ENCODE measurements at places on chromosomes 16 and 17. TPM values are rescaled to one million over a fixed set of nuclear protein-coding genes. Genes with fewer than 3 reads are reported as not detected.
A peak's percentile ranks its signal among the peaks of the same experiment; 100 is the strongest.

DNA sequence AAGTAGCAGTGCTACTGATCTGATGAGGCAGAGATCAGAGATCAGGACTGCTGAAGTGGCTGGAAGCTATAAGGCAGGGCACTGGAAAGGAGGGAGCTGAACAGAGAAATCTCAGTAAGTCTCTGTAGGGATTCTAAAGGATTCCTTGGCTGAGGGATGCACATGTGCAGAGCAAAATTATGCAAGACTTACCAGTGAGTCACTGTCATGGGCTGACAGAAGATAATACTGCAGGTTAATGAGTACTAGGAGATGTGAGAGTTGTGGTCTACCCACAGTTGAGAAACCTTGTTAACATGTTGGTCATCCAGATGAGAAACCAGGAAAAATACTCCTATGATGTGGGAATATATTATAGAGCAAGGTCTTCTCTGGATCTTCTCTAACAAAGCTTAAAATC lies 378.1 kb downstream of the HAPSTR1 start:
- no peak overlapping the region for H3K27ac ChIP-seq
- no peaks in the 10 kb centered on the region for H3K4me1 ChIP-seq
- H3K4me3 ChIP-seq, result no peak overlapping the region
- no peaks in the 10 kb centered on the region for H3K27me3 ChIP-seq
- DNase-seq, result no peak

DNA sequence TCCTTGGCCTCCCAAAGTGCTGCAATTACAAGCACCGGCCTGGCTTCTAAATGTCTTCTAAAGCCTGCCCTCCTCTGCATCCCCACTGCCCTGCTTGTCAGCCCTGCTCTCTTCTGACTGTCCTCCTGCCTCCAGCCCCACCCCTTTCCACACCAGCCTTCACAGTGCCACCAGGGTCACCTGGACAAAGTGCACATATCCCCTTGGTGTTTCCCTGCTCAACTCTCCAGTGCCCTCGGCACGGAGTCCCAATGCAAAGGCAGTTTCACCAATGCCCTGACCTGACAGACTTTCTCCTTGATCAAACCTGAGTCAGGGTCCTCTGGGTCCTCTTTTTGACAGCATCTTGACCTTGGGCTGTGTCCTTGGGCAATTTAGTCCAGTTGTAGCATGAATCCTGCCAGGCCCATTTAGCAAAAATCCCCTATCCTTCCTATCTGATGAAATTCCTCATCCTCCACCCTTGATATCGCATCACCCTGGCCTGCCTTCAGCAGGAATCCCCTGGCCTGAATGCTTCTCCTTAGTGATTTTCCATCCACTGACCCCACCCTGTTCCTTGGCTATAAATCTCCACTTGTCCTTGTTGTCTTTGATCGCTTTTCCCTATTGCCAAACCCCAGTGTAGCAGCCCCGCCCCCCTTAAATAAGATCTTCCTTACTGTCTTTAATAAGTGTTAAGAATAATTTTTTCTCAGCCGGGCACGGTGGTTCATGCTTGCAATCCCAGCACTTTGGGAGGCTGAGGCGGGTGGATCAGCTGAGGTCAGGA lies 42.7 kb upstream of the ETV4 start:
- H3K4me3 ChIP-seq, result no peak overlapping the region
- no peaks in the 10 kb centered on the region for H3K36me3 ChIP-seq
- no peaks in the 10 kb centered on the region for H3K27me3 ChIP-seq
- DNase-seq, result no peak

GRCh38 chr16:24838554-24839266 lies 7.1 kb upstream of the SLC5A11 start:
- H3K27ac ChIP-seq, result no peak overlapping the region
- no peak overlapping the region for H3K4me3 ChIP-seq
- no peak for DNase-seq
- no peaks in the 10 kb centered on the region for H3K36me3 ChIP-seq
- H3K4me1 ChIP-seq, result no peaks in the 10 kb centered on the region
- H3K27me3 ChIP-seq, result no peaks in the 10 kb centered on the region

DNA sequence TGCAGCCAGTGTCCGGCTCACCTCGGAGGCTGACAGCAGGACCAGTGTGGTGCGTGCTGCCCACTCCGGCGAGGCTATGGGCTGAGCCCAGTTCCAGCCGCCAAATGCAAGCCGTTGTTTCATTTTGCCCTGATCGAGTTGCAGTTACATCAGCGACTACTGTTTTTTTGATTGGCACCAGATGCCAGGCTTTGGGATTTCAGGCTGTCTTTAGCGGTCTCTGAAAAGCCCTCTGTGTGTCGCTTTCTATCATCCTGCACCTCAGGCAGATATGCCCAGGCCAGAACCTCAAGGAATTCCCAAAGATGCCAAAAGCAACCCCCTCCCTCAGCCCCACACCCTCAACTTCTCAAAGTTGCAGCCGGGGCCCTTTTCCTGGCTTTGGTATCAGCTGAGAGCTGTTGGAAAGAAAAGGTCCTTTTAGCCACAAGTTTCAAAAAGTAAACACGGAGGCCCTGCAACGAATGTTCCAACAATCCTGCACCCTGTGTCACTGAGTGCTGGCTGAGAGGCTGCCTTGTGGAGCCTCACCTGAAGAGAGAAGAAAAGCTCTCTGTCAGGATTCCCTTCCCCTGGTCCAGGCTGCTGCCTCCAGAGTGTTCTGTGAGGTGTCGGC lies 58.9 kb downstream of the WWP2 start:
- no peaks in the 10 kb centered on the region for H3K27me3 ChIP-seq
- H3K36me3 ChIP-seq, result no peaks in the 10 kb centered on the region
- H3K4me1 ChIP-seq, result no peaks in the 10 kb centered on the region
- no peak for DNase-seq
- peak overlapping the region; percentile 52 for H3K27ac ChIP-seq
- H3K4me3 ChIP-seq, result peak overlapping the region; percentile 24

GRCh38 chr16:88618956-88619667 lies 19.3 kb upstream of the IL17C start:
- H3K36me3 ChIP-seq, result no peaks in the 10 kb centered on the region
- H3K27ac ChIP-seq, result no peak overlapping the region
- no peaks in the 10 kb centered on the region for H3K4me1 ChIP-seq
- no peak for DNase-seq
- no peak overlapping the region for H3K4me3 ChIP-seq

GRCh38 chr17:4448197-4448980 lies 14.6 kb downstream of the SPNS3 start:
- H3K27ac ChIP-seq, result no peak overlapping the region
- H3K4me1 ChIP-seq, result no peaks in the 10 kb centered on the region
- DNase-seq, result no peak
- H3K27me3 ChIP-seq, result no peaks in the 10 kb centered on the region
- H3K36me3 ChIP-seq, result no peaks in the 10 kb centered on the region
- no peak overlapping the region for H3K4me3 ChIP-seq

DNA sequence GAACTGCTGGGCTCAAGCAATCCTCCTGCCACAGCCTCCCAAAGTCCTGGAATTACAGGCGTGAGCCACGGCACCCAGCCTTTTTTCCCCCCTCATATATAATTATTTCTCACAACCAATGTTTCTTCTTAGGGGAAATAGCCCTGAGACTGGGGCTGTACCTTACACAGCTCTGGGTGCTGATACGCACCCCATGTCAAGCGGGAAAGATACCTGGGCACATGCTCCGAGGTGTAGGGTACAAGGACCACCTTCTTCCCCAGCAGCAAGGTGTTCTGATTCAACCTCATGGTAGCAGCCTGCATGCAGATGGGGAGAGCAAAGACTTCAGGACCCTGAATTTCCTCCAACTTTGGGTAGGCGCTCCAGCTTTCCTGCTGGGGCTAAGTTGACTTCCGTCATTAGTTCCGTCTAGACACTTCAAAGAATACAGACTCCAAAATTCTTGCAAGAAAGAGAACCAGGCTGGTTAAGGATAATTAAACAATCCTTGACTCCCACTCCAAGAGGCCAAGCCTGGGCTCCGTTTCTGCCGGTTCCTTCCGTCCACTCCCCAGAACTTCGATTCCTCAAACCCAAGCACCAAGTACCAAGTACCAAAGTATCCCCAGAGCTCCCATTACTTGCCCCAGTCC lies 619 bp downstream of the NAT9 start:
- H3K4me1 ChIP-seq, result peaks cover 13% of the 10 kb centered on the region
- DNase-seq, result no peak
- H3K36me3 ChIP-seq, result no peaks in the 10 kb centered on the region
- H3K4me3 ChIP-seq, result peak overlapping the region; percentile 73
- peak overlapping the region; percentile 82 for H3K27ac ChIP-seq
- H3K27me3 ChIP-seq, result no peaks in the 10 kb centered on the region

- peak overlapping the region; percentile 92 for H3K27ac ChIP-seq
- no peaks in the 10 kb centered on the region for H3K27me3 ChIP-seq
- peak overlapping the region; percentile 28 for H3K4me3 ChIP-seq
- H3K36me3 ChIP-seq, result no peaks in the 10 kb centered on the region
- DNase-seq, result no peak
Measured at GRCh38 chr17:12983991-12984884, 33.6 kb downstream of the ELAC2 start.

- H3K4me1 ChIP-seq, result no peaks in the 10 kb centered on the region
- no peak for DNase-seq
- H3K4me3 ChIP-seq, result no peak overlapping the region
- H3K36me3 ChIP-seq, result no peaks in the 10 kb centered on the region
- H3K27ac ChIP-seq, result no peak overlapping the region
Measured at GRCh38 chr16:22126037-22126558, 33.8 kb downstream of the VWA3A start.

DNA sequence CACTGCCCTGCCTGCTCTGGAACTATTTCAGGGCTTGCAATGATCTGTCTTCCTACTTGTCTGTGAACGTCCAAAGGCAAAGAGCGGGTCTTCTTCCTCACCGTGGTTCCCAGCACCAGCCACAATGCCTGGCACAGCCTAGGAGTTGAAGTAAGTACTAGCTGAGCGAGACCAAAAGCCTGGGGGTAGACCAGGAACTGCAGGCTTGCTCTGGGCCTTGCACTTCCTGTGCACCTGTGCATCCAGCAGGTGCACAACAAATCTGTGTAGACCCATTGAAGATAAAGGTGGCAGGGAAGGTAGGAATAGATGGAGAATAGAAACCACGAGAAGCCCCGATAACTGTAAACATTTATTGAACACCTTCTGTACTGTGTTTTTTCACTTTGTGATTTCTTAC lies 4.6 kb downstream of the FAM171A2 start:
- peaks cover 4% of the 10 kb centered on the region for H3K4me1 ChIP-seq
- no peak for DNase-seq
- H3K27ac ChIP-seq, result no peak overlapping the region
- no peak overlapping the region for H3K4me3 ChIP-seq
- no peaks in the 10 kb centered on the region for H3K27me3 ChIP-seq

DNA sequence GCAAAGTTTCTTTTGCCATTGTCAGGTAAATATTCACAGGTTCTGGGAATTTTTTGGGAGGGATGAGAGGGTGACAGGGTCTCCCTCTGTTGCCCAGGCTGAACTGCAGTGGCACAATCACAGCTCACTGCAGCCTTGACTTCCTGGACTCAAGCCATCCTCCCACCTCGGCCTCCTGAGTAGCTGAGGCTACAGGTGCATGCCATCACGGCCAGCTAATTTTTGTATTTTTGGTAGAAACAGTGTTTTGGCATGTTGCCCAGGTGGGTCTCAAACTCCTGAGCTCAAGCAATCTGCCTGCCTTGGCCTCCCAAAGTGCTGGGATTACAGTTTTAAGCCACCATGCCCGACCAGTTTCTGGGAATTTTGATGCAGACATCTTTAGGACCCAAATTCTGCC lies 53.0 kb downstream of the IQCK start:
- no peaks in the 10 kb centered on the region for H3K4me1 ChIP-seq
- no peaks in the 10 kb centered on the region for H3K36me3 ChIP-seq
- DNase-seq, result no peak

DNA sequence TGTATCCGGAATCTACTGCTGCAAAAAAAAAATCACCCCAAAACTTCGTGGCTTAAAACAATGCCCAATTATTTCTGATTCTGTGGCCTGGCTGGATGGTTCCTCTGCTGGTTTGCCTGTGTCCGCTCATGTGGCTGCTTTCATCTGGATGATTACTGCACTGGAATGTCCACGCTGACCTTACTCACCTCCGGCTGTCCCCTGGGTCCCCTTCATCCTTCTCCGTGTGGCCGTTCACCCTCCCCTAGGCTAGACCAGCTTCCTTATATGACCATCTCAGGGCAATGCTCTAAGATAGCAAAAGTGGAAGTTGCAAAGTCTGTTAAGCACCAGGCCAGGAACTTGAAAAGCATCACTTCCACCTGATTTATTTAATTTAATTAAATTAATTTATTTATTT lies 31.4 kb upstream of the SPNS2 start:
- DNase-seq, result no peak
- H3K27ac ChIP-seq, result no peak overlapping the region
- no peaks in the 10 kb centered on the region for H3K27me3 ChIP-seq
- no peaks in the 10 kb centered on the region for H3K4me1 ChIP-seq

GRCh38 chr17:81238490-81238814 lies 403 bp downstream of the TEPSIN start:
- DNase-seq, result no peak
- H3K4me3 ChIP-seq, result peak overlapping the region; percentile 97
- H3K27ac ChIP-seq, result peak overlapping the region; percentile 59
- H3K27me3 ChIP-seq, result no peaks in the 10 kb centered on the region

DNA sequence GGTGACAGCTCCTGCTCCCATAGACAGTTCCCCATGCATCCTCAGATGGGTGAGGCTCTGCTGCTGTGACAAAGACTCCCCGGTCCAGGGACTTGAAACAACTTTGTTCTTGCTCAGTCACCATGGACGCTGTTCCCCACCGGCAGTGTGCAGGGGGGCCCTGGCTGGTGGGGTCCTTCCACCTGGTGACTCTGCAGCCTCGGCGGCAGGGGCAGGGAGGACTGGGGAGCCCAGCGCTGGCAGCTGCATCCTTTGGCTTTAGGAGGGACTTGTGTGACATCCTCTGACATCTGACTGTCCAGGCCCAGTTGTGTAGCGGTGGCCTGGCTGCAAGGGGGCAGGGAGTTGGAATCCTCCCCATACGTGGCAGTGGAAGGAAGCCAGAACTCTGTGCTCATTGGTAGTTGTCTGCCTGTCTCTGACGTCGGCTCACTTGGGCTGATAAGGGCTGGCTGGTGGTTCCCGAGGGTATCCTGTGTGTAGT lies 107.3 kb downstream of the CMIP start:
- no peaks in the 10 kb centered on the region for H3K36me3 ChIP-seq
- DNase-seq, result no peak
- no peaks in the 10 kb centered on the region for H3K27me3 ChIP-seq
- peaks cover 12% of the 10 kb centered on the region for H3K4me1 ChIP-seq
- no peak overlapping the region for H3K27ac ChIP-seq

DNA sequence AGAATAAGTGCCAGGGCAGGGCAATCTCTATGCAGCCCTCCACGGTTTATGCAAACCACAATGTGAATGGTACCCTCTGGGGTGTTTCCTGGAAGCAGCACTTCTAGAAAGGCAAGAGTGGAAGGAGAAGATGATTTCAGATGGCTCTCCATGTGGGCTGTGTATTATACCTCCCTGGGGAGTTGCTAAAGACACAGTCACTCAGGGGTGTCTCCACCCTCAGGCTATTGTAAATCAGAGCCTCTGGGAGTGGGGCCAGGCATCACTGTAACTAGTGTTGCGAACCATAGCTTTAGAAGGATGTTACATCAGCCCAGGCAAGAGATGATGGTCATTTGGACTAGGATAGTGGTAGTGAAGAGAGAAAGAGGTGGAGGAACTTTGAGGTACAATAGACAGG lies 83.3 kb upstream of the ZKSCAN2 start:
- no peaks in the 10 kb centered on the region for H3K4me1 ChIP-seq
- no peaks in the 10 kb centered on the region for H3K36me3 ChIP-seq
- H3K27me3 ChIP-seq, result no peaks in the 10 kb centered on the region

The STAT5A gene
- 72.8 TPM for total RNA-seq

The CCDC92B gene
- total RNA-seq, result 0.33 TPM

The CCL13 gene
- 1.0 TPM for total RNA-seq

The MT1H gene
- total RNA-seq, result not detected

The PHOSPHO1 gene
- total RNA-seq, result not detected

The PLK1 gene
- 1.3 TPM for total RNA-seq
